ENCODE measurements at places on chromosomes 3 and 15. TPM values are rescaled to one million over a fixed set of nuclear protein-coding genes. Genes with fewer than 3 reads are reported as not detected.

DNA sequence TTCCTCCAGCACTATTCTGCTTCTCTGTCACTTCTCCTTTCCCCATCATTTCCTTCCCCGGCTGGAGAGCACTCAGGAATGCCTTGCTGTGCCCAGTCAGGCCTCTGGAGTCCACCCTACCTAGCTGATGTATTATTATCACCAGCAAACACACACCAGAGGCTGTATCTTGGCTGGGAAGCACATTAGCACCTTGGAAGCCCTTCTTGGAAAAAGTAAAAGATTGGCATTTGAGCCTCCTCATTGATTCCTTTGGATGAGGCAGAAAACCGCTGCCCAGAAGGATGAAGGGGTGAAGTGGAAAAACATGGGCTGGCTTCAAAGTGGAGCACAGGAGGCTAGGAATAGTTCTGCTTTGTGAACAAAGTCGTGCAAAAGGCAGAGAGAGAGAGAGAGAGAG is 244.3 kb downstream of the RPLP1 start:
- no peak for DNase-seq

DNA sequence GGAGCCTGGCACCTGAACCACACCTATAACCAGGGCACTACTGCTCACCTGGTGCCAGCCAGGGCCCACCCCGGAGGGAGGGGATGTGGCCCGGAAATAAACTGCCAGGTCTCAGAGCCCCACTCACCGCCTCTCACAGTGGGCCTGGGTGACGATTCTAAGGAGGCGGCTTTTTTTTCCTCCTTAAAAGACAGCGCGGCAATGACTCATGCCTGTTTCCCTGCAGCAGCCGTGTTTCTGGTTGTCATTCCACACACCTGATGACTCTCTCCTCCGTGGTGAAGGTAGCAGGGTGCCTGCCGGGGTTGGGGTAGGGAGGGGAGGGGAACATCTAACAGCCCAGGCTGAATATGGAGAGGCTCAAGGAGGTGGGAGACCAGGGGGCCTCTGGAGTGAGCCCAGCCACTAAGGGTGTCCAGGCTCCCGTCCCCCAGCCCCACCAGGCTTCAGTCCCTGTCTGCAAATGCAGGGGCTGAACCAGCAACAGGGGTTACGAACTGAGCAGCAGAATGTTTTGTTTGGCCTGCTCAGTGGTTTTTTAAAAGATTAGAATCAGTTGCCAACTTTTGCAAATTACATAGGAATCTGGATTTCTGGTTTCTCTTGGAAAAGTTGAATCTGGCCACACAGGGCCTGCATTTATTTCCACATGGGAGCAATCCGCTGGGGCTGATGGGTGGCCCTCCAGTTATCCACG is 127.3 kb upstream of the LINGO1 start:
- no peak for DNase-seq

The P2RY14 gene
- total RNA-seq: not detected

- peak; percentile 45 for DNase-seq
Observed at GRCh38 chr3:175386630-175387029, 527.5 kb downstream of the NAALADL2 start.

- no peak for DNase-seq
Observed at GRCh38 chr3:53813229-53813628, 33.0 kb downstream of the CHDH start.

The ZNF592 gene
- total RNA-seq: 16.7 TPM

The CHRM5 gene
- not detected for total RNA-seq
